NCI-H1105 (cell line): ENCODE measurements at places on chromosomes 2 and 18.

- DNase-seq, result no peak
Observed at GRCh38 chr2:36177282-36177681, 178.3 kb upstream of the CRIM1 start.

DNA sequence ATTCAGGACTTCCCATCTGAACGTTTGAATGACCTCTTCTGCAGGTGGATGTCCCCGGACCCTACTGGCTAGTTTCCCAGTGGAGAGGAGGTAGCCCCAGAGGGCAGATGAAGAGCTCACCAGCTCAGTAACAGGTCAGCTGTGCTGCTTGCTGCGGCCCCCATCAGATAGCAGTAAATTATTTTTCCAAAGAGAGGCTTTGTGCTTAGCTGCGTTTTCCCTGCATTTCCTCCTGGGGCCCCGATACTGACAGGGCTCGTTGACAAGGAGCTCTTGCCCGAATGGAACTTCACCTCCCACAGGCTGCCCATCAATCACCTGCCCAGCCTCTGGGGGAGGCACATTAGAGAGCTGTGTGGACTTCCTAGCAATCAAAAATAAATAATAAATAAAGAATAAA is 185.8 kb downstream of the DOK6 start:
- DNase-seq, result no peak

DNA sequence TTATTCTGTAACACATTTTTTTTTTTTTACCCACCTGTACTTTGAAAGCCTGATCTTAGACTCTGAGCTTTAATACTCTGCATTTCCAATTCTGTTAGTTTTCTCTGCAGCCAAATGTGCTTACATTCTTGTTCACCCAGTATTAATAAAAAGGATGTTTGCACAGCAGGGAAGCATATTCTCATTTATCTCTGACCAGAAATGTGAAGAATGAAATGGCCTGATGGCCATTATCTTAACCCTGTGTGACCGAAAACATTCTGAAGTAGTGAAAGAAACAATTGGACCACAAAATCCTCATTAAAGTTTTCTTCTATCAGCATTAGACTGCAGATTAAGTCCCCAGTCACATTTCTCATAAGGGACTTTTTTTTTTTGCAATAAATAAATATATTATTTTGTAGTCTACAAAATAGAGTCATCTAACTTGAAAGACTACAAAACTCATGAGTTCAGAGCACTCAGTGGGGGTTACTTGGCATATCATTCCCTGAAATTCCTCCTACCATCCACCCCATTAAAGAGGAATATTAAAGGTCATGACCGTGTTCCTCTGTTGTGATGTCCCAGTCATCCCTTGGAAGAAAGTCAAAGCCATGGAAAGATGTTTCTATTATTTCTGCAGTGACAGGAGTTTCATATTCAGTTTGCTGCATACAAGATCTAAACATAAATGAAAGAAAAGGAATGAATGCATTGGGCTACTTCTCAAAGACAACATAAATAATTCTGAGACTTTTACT is 364.4 kb downstream of the RND3 start:
- no peak for DNase-seq

DNA sequence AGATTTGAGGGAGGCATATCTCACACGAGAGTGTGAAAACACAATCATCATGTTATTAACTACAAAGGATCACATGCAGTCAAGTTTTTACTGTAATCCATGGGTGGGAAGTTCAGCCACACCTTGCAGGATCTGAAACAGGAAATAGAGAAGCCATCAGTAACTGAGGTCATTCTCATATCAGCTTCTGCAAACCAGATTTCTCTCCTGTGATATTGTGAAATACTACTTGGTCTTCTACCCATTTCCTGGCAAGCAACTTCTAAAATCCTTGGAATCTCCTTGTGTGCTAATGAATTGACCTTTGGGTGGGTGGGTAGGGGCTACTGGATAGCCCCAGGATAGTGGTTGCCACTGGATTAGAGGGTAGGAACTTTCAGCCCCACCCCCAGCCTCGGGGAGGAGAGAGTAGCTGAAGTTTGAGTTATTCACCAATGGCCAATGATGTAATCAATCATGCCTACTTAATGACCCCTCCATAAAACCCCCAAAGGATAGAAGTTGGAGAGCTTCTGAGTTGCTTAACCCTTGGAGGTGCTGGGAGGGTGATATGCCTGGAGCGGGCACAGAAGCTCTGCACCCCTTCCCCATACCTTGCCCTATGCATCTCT is 25.6 kb upstream of the TGIF1 start:
- DNase-seq, result no peak

- DNase-seq, result no peak
Observed at GRCh38 chr2:67713376-67713775, 316.2 kb downstream of the ETAA1 start.

GRCh38 chr2:181658444-181658843 is 1.5 kb upstream of the CERKL start:
- peak; percentile 67 for DNase-seq

DNA sequence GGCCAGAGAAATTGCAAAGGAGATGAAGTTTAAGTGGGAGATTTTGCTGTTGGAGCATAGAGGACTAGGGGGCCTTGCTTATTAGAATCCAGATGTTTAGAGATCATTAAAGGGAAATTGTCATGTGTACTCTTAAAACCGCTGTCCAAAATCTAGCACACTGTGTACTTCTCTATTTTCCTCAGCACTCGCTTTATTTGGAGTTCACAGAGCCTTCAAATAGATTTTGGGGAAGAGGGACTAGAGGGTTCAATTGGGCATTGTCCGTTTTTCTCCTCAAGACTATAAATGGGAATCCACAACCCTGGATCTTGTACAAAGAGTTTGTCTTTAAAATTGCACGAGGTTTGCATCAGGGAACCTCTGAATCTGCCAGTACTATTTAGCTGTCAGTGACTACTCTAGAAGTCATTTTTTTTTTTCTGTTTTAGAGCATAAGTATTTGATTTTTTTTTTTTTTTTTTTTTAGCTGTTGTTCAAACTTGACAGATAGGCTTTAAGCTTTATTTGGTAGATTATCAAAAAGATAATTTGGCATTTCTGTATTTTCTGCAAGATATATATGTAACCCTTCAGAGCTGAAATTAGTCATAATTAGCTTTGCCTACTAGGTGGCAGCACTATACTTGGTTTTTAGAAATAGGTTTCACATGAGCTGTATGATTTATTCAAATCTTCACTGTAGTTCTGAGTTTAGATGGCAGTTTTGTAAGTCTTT is 14.2 kb downstream of the PMS1 start:
- no peak for DNase-seq

- DNase-seq, result no peak
Observed at GRCh38 chr2:147560810-147561535, 283.9 kb upstream of the ACVR2A start.
